ENCODE measurements at places on chromosomes 16 and 17.

- no peak for DNase-seq
Measured at GRCh38 chr17:7464081-7464480, 15.3 kb downstream of the ZBTB4 start.

DNA sequence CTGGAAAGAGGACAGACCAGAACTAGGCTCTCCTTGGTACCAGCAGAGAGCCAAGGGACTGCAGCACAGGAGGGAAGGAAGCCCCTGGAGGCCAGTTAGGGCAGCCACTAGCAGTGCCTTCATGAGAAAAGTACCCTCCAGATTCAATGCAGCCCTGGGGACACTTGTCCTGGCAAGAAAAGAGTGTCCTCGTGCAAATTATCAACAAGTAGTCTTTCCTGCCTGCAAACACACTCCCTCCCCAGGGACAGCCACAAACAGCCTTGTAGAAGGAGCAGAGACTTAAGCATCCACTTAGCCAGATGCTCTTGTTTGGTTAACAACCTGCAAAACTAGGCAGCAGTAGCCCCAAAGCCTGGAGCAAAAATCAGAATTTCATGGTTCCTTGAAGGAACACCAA is 24.3 kb downstream of the CENPV start:
- peak; percentile 19 for DNase-seq

- no peak for DNase-seq
Measured at GRCh38 chr16:83245061-83245460, 562.7 kb upstream of the HSBP1 start.

DNA sequence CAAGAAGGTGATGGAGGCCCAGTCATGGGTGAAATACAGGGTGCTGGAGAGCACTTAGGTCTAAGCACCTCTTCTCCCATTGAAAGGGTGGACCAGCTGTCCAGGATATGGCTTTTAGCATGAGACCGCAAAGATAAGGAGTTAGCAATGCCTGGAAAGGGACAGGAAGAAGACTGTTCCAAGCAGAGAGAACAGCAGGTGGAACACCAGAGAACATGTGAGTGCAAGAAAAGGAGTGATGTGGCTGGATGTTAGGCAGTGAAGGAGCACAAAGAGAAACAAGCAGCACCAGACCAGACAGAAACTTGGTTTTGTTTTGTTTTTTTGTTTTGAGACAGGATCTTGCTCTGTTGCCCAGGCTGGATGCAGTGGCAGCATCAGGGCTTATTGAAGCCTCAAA is 45.4 kb upstream of the CCL1 start:
- no peak for DNase-seq

DNA sequence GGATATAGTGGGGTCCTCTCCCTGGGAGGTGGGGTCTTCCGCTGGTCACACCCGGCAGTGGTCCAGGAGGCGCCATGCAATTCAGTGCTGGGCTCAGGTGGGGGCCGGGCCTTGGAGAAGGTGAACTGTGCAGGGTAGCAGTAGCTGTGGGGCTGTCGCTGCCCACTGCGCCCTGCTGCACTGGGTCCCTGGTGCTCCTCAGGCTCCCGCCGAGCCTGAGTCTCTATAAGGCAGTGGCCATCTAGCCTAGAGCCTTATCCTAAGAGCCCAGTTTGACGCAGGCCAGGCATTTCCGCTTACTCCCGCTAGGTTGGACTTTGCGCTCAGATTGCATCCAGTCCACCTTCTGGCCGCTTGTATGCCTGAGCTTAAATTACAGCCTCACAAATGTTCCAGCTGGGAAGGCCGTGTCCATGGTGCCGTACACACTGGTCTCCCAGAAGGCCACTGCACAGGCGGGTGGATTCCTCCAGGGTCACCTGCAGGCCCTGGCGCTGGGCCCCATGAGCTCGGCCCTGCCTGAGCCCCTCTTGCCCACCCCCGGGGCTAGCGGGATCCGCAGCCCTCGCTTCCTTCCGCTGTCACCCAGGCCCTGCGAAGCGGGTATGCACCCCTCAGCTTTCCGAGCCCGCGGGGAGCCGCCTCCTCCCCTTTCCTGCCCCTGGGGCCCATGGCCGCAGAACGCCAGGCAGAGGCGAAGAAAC is 1762.2 kb downstream of the TP53TG3F start:
- no peak for DNase-seq

DNA sequence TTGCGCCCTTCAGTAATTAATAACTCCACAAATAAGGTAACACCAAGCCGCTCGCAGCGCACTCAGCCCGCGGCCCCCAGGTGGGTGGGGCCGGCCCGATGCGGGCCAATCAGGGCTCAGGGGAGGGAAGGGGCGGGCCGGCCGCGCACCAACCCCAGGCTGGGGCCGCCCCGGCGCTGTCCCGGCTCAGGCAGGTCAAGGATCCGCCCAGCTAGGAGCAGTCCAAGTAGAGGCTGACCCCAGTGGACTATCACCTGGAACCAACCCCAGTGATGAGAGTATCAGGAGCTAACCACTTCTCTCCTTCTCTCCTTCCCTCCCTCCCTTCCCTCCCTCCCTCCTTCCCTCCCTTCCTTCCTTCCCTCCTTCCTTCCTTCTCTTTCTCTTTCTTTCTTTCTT is 110.8 kb downstream of the C16orf78 start:
- DNase-seq = peak; percentile 75

GRCh38 chr17:37327341-37328090 is 48.3 kb upstream of the C17orf78 start:
- peak; percentile 19 for DNase-seq

- no peak for DNase-seq
Measured at GRCh38 chr17:65334406-65334805, 197.2 kb downstream of the RGS9 start.

DNA sequence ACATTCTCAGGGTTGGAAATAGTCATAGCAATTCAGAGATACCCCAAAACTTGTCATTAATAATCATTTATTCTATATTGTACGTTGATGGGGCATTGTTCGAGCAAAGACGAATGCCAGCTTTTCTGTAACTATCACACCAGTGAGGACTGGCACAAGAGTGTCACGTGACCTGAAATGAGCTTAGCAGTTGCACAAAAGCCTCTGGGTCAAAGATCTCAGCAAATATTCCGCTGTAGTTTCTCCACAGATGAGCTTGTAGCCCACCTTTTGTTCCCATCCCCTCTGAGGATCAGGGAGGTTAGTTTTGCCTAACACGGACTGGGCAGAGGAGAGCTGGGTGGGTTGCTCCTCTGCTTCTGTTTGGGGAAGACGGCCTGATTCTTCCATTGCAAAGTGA is 18.2 kb downstream of the IRX3 start:
- DNase-seq = no peak

- DNase-seq = no peak
Measured at GRCh38 chr16:48105456-48105855, 50.3 kb downstream of the ABCC12 start.

GRCh38 chr17:39939588-39940419 is 12.3 kb downstream of the LRRC3C start:
- peak; percentile 73 for DNase-seq

DNA sequence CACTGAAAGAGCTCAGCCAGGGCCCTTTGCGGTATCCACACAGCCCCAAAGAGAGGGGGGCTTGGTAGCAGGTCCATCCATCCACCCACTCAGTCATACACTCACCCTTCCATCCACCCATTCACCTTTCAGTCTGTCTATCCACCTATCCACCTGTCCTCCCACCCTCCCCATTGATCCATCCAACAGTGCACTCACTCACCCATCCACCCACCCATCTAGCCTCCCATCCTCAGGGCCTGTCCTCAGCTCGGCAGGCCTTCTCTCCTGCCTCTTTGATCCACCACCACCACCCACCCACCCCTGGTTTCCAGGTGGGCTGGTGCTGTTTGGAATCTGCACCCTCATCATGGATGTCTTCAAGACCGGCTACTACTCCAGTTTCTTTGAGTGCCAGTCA is 1.2 kb downstream of the OTOP2 start:
- DNase-seq = no peak

- no peak for DNase-seq
Measured at GRCh38 chr16:64240586-64240985, 881.3 kb downstream of the CDH11 start.

DNA sequence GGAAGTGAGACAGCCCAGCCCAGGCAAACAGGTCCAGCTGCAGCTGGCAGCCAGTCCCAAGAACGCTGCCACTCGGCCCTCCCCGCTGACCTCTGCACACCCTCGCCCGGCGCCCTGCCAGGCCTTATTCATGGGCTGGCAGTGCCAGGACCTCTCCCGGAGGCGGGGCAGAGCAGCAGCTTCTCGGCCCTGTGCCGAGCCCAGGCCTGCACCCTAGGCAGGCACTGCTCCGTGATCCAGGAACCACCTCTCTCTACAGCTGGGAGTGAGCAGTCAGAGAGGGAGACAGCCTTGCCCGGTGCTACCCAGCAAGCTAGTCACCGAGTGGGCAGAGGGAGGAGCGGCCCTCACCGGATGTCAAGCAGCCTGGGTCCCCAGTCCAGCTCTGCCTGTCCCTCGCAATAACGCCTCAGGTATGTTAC is 79.9 kb upstream of the CBX4 start:
- peak; percentile 50 for DNase-seq

GRCh38 chr16:67750466-67750865 is 31.4 kb upstream of the GFOD2 start:
- no peak for DNase-seq

- no peak for DNase-seq
Measured at GRCh38 chr17:50620237-50620636, 14.4 kb upstream of the ABCC3 start.

DNA sequence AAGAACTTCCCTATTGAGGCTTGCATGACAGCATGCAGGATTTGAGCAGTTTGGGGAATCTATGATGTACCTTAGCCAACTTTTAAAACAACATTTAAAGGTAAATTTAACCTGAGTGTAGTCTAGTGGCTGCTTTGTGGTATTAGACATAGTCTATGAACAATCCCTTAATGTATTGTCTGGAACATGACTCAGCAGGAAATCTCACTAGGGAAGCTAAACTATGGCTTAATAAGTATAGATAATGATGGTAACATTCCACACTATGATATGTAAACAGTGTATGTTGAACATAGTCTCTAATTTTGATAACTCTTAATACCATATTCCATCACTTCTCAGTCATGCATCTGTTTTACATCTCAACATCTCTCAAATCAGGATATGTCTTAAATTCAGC is 52.1 kb upstream of the SLC12A3 start:
- DNase-seq = peak; percentile 10

DNA sequence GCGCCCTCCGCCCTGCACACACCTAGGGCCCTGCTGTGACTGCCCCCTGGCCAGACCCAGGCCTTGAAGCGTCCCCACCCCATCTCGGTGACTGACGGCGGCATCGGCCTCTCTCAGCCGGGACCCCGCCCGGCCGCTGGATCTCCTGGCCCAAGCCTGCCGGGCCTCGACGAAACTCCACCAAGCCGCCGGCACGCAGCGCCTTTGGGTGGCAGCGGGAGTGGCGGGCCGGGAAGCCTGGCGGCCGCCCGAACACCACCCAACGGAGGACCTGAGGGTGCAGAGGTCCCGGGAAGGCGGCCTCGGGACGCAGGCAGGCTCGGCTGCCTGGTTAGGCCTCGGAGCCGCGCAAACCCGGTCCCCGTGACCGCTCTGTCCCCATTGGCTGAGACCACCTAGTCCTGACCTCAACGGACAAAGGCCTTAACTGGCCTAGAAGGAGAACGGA is 12.0 kb upstream of the TMEM97 start:
- DNase-seq = no peak

- DNase-seq = no peak
Measured at GRCh38 chr16:78389009-78389498, 289.6 kb downstream of the WWOX start.

- no peak for DNase-seq
Measured at GRCh38 chr16:64870859-64871258, 251.0 kb downstream of the CDH11 start.

GRCh38 chr17:52181782-52182181 is 23.3 kb upstream of the CA10 start:
- DNase-seq = no peak

- DNase-seq = no peak
Measured at GRCh38 chr17:3852561-3852960, 6.5 kb upstream of the NCBP3 start.

DNA sequence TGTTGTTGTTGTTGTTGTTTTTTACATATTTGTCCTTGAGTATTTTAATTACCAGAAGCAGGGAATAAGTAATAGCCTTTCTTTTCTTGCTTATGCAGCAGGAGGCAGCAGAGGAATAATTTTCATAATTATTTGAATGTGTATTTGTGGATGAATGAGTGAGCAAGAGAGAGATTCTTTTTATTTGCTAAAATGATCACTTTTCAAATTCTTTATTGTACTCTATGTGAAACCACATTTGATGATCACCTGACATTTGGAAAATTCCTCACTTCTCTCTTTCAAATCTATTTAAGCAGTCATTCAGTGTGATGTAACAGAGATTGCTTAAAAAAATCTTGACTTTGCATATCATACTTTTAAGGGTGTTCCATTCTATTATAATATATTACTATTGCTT is 223.6 kb downstream of the BCAS3 start:
- no peak for DNase-seq

GRCh38 chr16:26987597-26988010 is 79.1 kb upstream of the C16orf82 start:
- DNase-seq = peak; percentile 72

GRCh38 chr16:86457501-86458148 is 52.7 kb upstream of the FOXF1 start:
- DNase-seq = peak; percentile 43

DNA sequence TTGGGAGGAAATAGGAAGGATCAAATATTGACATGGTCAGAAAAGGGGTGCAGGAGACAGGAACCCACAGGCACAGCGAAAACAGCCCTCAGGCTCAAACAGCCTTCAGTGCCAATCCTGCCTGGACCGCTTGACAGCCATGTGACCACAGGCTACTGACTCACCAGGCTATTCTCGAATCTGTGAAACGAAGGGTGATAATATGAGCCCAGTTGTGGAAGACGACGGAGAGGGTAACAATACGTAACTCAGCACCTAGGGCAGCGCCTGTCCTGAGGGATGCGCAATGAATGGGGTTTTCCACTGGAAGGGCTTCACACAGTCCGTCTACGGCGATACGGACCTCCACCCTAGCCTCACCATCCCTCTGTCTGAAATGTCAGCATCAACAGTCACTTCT is 117.3 kb upstream of the RCVRN start:
- no peak for DNase-seq

DNA sequence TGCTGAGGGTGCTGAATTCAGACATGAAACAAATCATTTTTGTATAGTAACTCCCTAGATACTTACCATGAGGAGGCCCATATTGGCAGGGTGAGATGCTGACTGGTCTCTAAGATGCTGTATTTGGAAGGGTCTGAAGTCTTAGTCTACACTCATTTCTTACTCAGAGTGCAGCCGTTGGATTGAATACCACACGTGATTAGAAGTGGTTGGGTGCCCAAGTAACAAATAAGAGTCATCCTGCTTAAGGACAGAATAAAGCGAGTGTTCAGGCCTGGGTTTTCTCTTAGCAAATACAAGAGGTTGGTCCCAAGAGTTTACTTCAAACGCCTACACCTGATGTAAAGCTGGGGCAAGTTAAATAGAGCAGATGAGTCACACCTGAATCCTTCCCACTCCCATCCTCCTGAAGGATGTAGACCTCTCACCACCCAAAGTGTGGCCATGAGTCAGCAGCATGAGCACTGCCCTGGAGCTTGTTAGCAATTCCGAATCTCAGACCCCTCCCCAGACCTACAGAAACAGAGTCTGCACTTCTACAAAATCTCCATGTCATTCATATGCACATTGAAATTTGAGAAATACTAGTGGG is 284.6 kb upstream of the CDH5 start:
- no peak for DNase-seq

GRCh38 chr17:34369571-34369970 is 6.5 kb upstream of the CCL1 start:
- DNase-seq = no peak

Data from hepatic stellate cell (primary cell).